Activated CD4-positive, alpha-beta T cell treated with anti-CD3 and anti-CD28 coated beads for 24 hours (primary cell): ENCODE measurements at places on chromosomes 13 and 19.

DNA sequence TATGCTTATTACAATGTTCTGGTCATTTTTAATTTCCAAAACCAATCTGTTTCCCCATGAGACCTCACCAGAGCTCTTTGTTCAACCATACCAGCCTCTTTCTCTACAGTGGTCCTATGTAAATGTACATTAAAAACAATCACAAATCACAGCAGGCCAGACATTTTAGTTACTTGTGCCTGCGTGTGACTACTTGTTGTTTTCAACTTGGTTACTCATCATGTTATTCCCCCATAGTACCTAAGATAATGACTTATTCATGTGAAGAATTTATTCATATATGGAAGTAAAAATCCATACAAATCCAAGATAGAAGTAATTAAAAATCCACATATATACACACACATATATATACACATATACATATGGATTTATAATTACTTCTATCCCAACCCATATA, 379.6 kb downstream of the SLITRK6 start:
- DNase-seq, result no peak

DNA sequence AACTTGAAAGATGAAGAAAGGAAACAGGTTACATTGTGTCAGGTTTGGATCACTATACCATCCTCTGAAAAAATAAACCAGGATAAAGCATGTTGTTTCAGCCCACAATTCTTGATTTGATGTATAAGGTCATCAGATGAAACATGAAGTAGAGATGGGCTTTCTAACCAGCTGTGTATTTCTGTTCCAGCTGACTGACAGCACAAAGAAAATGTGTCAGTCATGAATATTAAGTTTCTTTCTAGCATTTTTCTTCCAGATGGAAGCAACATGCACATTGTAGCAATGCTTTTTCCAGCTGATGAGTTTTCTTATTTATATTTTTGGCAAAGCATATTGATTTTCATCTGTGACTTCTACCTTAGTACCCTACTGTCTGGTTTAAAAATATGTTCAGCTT, 199.6 kb downstream of the OXGR1 start:
- no peak for DNase-seq

DNA sequence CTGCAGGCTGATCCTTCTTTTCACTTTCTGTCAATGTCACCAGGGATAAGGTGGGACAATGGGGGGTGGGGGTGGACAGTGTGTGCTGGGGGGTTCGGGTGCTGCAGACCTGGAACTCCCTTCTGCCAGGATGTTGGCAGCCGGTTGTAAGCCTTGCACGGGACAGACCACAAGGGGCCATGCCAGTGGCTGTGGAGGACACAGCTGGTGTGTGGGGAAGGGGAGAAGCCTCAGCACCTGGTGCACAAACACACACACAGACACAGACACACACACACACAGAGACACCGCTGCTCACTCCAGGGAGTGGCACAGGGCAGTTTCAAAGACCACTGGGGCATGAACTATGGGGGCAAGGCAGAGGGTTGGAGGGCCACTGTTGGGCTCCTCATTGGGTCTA, 3.6 kb downstream of the F2RL3 start:
- DNase-seq, result no peak

- DNase-seq, result no peak
Observed at GRCh38 chr13:84902243-84902642, 897.0 kb downstream of the SLITRK6 start.

DNA sequence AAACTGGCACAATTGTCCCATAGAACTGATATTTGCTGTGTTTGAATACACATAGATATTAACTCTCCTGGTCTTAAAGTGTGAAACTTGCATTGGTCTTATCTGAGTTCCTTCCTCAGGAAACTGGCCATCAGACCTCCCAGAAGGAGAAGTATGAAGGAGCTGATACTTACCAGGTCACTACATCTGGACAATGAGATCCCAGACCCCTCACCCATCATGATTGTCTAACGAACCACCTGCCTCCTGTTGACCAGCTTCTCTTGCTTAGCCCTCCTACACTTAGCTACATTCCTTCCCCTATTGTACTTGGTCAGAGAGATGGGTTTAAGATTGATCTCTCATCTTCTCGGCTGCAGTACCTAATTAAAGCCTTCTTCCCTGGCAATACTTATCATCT, 413.3 kb downstream of the KCTD12 start:
- no peak for DNase-seq

DNA sequence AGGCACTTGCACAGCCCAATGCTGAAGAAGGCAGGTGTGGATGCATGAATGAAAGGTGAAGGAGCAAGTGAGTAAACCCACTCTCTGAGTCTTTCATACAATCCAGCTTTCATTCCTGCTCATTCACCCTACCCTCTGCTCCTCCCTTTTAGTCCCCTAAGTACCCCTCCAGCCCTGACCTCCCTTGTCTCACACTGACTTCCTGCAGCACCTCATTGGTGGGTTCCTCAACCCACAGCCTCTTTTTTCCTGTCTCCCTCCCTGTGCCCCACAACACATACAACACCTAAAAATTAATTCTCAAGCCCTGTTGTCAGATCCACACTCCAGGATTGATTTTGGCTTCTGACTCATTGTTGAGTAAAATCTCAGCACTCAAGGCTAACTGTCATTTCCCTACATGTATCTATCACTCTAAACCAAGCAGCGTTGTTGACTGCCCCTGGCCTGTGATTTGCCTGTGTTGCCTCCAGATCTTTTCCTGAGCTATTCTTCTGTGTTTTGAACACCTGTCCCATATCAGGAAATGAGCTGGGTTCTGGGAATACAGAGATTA, 177.3 kb upstream of the SERP2 start:
- no peak for DNase-seq

- no peak for DNase-seq
Observed at GRCh38 chr19:48608798-48609263, 2.3 kb downstream of the SPACA4 start.

DNA sequence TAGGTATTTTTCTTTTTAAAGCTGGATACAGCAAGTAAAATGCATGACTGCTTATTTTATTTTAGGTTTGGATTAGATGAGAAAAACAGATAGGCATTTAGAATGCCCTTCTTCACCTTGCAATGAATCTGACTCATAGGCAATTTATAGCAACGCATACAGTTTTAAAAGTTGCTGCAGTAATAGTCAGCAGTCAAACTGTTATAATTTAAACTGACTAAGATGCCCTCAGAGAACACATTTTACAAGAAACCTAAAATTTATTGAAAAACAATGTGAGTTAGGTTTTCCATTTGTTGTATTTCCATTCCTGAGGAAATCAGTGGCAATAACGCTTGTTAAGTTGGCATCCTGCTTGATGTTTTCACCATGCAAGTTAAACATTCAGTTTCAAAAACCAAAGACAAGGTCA, 1128.2 kb upstream of the PCDH9 start:
- no peak for DNase-seq

DNA sequence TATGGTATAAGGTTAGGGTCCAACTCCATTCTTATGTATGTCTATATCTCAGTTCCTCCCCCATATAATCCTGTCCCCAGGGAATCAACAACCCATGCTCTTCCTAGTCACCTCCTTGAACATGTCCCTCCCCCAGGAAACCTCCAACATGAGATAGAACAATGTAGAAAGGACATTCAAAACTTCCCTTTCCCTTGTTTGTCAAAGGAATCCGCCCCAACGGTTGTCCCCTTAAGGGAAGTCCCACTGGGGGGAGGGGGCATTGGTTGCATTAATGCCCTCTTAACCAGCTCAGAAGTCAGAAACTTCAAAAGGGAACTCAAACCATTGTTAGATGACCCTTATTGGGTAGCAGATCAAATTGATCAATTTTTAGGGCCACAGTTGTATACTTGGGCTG, 6.8 kb upstream of the ZNF561 start:
- DNase-seq, result no peak

DNA sequence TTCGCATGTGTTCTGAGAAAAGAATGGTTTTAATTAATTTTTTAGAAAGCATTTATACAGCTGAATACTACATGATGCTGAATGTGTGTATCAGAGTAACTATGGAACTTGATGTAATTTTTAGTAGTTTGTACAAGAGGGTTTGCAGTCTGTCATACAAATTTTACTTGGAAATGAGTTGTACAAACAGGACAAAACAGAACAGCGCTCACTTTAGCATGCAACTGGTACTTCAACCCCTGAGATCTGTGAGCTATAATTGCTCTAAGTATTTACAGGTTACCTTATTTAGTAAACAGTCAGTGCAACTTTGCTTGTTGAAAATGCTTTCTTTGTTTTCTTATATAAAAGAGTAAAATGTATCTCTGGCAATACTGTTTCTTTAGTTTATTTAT, 706 bp downstream of the TNFRSF19 start:
- no peak for DNase-seq

DNA sequence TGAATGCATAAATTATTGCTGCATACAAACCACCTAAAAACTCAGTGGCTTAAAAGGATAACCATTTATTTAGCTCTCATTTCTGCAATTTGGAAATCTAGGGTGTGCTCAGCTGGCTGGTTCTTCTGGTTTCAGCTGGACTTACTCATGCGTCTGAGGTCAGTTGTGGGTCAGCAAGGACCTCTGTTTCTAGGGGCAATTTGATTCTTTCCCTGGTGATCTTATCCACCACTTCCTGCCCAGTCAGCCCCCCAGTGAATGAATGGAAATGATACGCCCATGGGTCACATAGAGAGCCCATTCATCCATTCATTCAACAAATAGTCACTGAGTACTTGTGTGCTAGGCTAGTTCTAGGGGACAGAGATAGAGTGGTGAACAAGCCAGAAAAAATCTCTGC, 9.9 kb downstream of the FXYD5 start:
- no peak for DNase-seq

DNA sequence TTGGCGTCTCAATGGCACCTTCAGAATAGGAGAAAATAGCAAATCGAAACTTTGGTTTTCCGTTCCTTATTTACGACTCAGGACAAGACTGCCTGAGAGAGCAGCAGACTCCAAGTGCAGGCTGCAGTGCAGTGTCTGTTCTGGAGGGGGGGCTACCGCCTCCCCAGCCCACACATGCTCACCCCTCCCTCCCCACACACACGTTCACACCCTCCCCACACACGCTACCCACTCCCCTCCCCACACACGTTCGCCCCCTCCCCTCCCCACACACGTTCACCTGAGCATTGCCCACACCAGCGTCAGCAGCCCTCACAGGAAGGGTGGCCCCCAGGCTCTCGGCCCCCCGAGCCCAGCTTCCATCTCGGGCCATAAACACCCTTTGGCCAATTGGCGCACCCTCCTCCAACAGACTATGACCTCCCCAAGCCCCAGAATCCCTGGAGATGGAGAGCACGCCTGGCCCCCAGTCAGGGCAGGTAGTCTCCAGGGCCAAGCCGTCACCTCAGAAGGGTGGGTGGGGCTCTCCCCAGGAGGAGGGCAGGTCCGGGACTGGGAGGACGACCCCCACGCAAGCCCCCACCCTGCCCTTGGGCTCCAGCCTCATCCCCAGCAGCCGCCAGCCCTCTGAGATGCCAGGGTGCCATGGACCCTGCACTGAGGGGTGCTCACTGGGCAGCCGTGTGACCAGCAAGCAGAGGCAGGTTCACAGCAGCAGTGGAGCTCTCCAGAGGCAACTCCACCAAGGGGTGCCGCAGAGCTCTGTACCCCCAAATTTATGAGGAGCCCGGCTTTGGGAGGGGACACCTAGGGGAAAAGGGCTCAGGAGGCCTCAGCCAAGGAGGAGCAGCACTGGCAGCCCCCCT, 27.5 kb downstream of the RASA3 start:
- DNase-seq, result no peak

- DNase-seq, result no peak
Observed at GRCh38 chr13:28585561-28585960, 73.4 kb upstream of the POMP start.

GRCh38 chr13:32967584-32968182, 48.5 kb upstream of the KL start:
- DNase-seq, result no peak

DNA sequence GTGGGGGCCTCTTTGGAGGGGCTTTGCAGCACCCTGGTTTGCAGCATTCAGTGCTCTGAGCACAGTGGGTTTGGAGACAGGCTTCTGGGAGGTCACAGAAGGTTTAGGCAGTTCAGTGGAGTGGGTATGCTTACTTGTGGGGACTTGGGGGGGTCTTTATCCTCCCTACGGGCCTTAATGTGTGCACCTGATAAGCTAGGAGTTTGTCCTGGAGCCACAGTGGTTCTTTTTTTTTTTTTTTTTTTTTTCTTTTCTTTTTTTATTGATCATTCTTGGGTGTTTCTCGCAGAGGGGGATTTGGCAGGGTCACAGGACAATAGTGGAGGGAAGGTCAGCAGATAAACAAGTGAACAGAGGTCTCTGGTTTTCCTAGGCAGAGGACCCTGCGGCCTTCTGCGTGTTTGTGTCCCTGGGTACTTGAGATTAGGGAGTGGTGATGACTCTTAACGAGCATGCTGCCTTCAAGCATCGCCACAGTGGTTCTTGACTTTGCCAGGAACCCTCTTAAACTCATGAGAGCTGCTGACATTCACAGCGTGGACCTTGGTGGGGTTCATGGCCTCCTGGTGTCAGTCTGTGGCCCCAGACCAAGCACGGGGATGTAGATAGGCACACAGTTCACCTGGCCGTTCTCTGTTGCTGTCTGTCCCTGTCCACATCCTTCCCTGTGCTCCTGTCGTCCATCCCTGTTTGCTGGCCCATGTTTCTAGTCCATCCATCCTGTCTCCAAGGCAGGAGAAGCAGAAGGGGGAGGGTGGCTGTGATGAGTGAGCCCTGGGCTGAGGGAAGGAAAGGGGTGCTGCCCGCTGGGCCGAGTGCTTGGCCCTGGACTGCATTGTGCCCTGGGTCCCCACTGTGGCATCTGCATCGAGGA, 2.7 kb downstream of the EGLN2 start:
- DNase-seq, result no peak

GRCh38 chr19:39053276-39054090, 21.1 kb upstream of the FBXO27 start:
- no peak for DNase-seq

DNA sequence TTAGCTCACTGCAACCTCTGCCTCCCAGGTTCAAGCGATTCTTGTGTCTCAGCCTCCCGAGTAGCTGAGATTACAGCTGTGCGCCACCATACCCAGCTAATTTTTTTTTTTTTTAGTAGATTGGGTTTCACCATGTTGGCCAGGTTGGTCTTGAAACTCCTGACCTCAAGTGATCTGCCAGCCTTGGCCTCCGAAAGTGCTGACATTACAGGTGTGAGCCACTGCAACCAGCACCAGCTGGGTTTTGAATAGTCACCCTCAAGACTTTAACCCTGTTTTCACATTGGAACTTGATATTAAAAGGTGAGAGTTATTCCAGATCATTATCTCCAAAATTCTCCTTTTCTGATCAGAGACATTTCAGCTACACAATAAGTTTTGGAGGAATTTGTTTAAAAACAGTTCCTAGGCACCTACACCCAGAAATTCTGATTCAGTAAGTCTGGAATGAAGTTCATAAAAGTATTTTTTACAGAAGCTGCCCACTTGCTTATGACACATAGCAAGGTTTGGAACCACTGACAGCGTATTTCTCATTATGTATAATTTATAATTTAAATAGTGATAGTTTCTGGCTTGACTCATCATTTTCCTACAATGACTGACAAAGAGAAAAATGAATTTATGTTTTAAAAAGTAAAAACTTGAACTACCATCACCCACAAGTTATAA, 417.3 kb downstream of the DIAPH3 start:
- DNase-seq, result no peak

- DNase-seq, result no peak
Observed at GRCh38 chr19:2630352-2631001, 72.0 kb downstream of the GNG7 start.
